Keratinocyte (primary cell): ENCODE measurements at places on chromosomes 6 and 20. TPM values are rescaled to one million over a fixed set of nuclear protein-coding genes. Genes with fewer than 3 reads are reported as not detected.

DNA sequence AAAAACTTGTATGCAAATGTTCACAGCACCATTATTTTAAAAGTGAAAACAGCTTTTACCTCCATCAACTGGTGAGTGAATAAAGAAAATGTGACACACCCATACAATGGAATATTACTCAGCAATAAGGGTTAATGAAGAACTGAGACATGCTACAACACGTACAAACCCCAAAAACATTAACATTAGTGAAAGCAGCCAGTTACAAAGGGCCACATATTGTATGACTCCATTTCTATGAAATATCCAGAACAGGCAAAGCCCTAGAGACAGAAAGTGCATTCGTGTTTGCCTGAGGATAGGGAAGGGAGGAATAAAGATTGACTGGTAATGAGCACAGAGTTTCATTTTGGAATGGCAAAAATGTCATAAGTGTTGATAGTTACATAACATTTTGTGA lies 21.5 kb downstream of the EPM2A start:
- no peak for DNase-seq

DNA sequence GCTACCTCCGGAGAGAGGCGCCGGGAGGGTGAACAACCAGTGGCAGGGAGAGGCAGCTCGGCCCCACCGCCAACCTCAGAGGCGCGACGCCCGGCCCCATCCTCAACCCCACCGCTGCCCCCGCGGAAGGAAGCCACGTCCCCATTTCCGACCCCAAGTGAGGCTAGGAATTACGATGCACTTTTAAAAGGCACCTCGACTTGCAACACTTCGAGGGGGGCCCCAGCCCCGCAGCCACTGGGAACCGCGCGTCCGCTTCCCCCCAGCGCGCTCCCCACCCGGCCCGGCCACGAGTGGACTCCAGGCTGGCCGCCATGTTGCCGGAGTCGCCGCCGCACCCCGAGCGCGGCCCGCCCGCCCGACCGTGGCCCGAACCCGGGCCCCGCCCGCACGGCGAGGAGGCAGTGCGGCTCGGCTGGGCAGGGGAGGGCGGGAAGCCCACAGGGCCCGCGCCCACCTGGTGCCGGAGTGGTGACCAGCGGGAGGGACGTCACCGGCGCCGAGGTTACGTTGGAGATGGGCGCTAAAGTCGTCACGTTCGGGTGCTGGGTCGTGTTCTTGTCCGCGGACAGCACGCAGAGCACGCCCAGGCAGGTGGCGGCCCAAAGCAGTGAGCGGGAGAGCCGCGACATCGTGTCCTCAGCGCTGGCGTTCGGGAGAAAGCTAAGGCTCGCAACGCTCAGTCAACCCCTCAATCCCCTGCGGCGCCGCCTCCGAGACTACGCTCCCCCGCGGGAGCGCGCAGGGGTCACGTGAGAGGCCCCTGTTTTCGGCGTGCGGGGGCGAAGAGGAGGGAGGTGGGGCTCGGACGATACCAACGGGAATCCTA lies at the start of gene CD164:
Gene CD164, minus strand, starts transcription at position 721 of the 829 bp plus-strand sequence. Its CDS starts 89 bp downstream, at position 632.
- peak; percentile 69 for DNase-seq

Gene ZNF311
- 1.7 to 2.7 TPM (median 2.6 TPM) in 3 replicates for polyA plus RNA-seq

- no peak for DNase-seq
Measured at GRCh38 chr6:100088009-100088408, 94.0 kb upstream of the MCHR2 start.

Gene TPBG
- polyA plus RNA-seq = 55.7 to 81.8 TPM (median 69.1 TPM) in 3 replicates

GRCh38 chr20:62347151-62347404 lies 20.0 kb downstream of the LAMA5 start:
- DNase-seq = no peak
